Right lobe of liver (tissue), 6 donors: ENCODE measurements at places on chromosomes 12 and 14. TPM values are rescaled to one million over a fixed set of nuclear protein-coding genes. Genes with fewer than 3 reads are reported as not detected.

The ETFBKMT gene
- total RNA-seq, result 3.1 TPM

- DNase-seq, result no peak
Observed at GRCh38 chr14:70451874-70452273, at the start of gene ADAM21. Gene ADAM21, plus strand, starts transcription at chr14:70452174. Its CDS starts 5,326 bp downstream, at chr14:70457500.

DNA sequence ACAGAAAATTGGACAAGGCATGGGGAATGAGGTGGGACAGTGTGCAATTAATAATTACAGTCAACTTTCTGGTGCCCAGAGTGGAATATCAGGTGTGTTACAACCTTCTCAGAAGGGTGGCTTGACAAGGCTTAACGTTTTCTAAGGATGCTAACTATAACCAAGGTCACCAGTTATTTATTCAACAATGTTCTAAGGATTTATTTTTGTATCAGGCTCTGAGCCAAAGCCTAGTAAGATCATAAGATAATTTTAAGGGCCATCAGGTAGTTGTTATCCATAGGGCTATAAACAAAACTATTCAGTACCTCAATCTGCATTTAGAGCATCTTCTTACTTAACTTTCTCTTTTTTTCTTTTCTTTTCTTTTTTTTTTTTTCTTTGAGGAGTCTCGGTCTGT lies 134.0 kb downstream of the TMTC1 start:
- DNase-seq, result no peak

GRCh38 chr14:72619881-72620280 lies 274.0 kb downstream of the DPF3 start:
- DNase-seq, result no peak

DNA sequence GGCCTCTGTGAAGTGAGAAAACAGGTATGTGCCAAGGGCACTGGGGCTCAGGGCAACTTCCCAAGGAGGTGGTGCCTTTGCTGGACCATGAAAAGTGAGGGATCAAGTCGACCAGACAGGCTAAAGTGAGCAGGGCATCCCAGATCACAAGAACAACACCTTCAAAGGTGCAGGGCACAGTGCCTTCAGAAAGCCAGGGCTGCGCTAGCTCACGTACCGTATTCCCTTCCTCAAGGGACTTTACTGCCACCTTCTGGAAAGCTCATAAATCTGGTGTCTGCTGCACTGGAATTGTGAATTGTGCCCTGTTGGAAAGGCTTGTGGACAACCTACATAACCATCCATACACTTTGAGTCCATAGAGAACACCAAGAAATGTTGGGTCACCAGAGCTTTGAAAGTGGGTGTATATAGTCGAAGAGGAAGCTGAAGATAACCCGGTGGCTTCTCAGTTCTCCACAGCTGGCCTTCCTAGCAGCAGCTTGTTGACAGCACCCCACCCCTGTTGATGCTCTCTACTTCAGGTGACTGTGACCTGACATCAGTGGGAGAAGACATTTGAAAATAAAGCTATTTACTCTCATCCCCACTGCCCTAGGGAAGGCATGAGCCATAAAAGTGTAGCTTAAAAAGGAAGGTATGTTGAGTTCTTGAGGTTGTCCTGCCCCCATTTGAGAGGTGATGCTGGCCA lies 24.5 kb downstream of the FIGNL2 start:
- no peak for DNase-seq

The CLEC6A gene
- total RNA-seq, result not detected

- DNase-seq, result no peak
Observed at GRCh38 chr12:127253797-127254327, 1013.1 kb upstream of the TMEM132C start.

The LMNTD1 gene
- not detected for total RNA-seq

DNA sequence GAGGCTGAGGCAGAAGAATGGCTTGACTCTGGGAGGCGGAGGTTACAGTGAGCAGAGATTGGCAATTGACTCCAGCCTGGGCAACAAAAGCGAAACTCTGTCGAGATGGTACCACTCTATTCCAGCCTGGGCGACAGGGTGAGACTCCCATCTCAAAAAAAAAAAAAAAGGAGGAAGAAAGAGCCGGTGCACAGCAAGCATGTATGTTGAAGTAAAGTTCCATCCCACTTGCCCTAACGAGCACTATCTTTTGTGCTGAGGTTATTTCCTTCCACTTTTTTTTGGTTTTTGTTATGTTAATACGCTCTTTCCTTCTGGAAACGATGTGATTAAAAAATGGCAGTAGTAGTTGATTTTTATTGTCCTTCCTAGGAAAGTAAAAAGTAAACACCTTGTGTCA lies 19.5 kb upstream of the GOLGA5 start:
- no peak for DNase-seq

The AMN gene
- 15.8 TPM for total RNA-seq

GRCh38 chr12:110266980-110267620 lies 13.9 kb upstream of the ATP2A2 start:
- DNase-seq, result no peak

The LETMD1 gene
- total RNA-seq, result 30.8 TPM

- no peak for DNase-seq
Observed at GRCh38 chr12:79591988-79592387, 98.8 kb downstream of the PAWR start.

The MGP gene
- total RNA-seq, result 15.1 TPM

DNA sequence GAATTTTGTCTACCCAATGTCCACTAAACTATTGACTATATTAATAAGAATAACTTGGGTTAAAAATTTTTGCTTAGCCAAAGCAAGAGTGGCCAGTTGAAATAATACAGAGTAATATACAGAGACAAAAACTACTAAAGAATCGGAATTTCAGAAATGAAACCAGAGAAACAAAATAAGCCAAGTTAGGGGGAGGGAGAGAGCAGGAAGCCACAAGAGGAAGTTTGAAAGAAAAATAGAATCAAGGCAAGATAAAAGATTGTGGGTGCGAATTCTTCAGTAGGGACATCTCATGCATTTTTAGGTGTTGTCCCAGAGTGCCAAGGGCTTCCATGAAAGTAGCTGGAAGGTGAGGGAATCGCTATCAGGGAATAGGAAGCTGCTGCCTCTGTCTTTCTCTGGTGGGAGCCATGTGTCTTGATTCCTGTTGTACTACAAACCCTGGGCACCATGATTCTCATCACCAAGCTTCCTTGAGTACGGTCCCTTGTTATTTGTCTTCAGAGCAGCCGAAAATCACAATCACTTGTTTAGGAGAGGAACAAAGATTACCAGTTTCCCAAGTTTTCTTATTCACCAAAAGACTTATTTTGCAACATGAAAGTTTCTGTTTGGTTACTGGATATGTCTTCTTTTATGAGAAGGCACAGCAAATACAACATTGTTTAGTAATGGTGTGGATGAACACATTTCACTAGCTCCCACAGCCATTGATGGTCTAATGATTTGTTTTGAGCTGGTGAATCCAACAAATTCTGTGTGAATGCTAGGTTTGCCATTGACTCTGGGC lies 16.7 kb downstream of the NEUROD4 start:
- DNase-seq, result no peak

DNA sequence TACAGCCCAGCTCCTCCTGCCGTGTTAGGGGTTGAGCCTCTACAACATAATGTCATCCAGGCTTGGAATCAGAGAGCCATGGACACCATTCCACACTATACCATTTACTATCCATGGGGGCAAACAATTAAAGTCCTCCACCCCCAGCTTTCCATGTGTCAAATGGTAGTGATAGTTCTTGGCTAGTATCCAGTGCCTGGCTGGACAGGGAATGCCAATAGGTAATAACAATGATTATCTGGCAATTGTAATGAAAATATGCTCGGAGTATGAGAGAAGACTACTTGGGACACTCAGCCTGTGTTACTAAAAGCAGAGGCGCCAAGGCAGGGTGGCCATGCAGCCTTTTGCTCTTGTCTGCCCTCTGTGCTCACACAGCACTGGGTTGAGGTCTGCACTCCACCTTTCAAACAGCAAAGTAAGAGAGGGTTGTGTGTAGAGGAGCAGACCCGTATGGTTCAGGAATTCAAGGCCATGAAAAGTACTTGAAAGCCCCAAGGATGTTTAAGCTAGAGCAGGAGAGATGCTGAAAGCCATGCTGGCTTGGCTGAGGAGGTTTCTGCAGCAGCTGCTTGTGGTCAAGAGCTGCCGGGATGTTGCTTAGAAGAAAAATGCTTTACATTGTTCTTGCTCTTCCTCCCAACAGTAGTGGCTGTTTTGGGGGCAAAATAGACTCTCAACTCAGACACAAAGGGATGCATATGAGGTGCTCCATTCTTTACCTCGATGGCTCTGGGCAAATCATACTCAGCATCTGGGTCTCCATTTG lies 10.6 kb downstream of the SERPINA3 start:
- peak; percentile 6 for DNase-seq

DNA sequence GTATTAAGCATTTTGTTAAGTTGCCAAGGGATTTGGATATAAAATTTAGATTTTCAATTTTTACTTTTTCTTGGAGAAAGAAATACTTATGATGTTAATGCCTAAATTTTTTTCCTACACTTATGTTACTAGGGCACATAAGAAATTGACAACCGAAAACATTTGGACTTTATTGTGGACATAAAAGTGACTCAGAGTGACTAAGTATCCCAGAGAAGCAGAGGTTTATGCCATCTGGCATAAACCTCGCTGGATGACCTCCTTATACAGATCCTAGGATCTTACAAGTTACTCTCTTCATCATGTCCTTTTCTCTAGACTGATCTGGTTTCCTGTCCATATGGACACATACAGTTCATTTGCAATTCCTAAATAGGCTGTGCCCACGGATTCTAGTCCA lies 89.8 kb downstream of the RERG start:
- DNase-seq, result no peak

The CLEC2D gene
- 1.7 TPM for total RNA-seq

The IKBIP gene
- 2.8 TPM for total RNA-seq

GRCh38 chr14:104753528-104754212 lies 723 bp downstream of the SIVA1 start:
- no peak for DNase-seq

- DNase-seq, result no peak
Observed at GRCh38 chr14:30295980-30296379, 263.0 kb upstream of the G2E3 start.
